CD4-positive, alpha-beta memory T cell (primary cell): ENCODE measurements at places on chromosomes 2 and 18. TPM values are rescaled to one million over a fixed set of nuclear protein-coding genes. Genes with fewer than 3 reads are reported as not detected.

TUBB8B gene
- total RNA-seq = not detected

- no peak overlapping the region for H3K27ac ChIP-seq
- H3K36me3 ChIP-seq = no peaks in the 10 kb centered on the region
Measured at GRCh38 chr2:46200100-46200690, 97.0 kb upstream of the EPAS1 start.

ABCB6 gene
- 11.1 TPM for total RNA-seq

DNA sequence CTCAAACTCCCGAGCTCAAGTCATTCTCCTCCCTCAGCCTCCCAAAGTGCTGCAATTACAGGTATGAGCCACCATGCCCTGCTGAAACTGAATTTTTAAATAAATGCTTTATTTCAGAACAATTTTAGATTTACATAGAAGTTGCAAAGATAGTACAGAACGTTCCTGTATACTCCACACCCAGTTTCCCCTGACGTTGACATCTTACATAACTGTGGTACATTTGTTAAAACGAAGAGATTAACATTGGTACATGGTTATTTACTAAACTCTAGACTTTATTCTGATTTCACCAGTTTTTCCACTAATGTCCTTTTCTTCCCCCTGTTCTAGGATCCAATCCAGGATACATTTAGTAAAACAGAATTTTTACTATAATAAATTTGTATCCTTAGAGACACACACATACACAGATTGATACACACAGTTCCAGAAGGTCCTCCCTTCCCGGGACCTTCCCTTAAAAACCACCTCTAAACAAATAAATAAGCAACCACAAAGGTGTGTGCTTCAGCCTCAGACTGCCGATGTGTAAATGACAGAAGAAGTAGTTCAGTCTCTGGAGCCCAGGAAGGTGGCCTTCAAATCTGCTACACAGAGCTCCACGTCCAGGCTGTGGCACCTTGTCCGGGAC lies 6.9 kb downstream of the NEU2 start:
- no peaks in the 10 kb centered on the region for H3K36me3 ChIP-seq
- H3K27me3 ChIP-seq = no peaks in the 10 kb centered on the region
- no peaks in the 10 kb centered on the region for H3K4me1 ChIP-seq
- H3K4me3 ChIP-seq = no peak overlapping the region
- no peak for DNase-seq
- no peak overlapping the region for H3K27ac ChIP-seq

GRCh38 chr18:11862468-11863137 lies 11.4 kb downstream of the CHMP1B start:
- no peaks in the 10 kb centered on the region for H3K4me1 ChIP-seq
- no peak overlapping the region for H3K4me3 ChIP-seq
- no peaks in the 10 kb centered on the region for H3K36me3 ChIP-seq

DNA sequence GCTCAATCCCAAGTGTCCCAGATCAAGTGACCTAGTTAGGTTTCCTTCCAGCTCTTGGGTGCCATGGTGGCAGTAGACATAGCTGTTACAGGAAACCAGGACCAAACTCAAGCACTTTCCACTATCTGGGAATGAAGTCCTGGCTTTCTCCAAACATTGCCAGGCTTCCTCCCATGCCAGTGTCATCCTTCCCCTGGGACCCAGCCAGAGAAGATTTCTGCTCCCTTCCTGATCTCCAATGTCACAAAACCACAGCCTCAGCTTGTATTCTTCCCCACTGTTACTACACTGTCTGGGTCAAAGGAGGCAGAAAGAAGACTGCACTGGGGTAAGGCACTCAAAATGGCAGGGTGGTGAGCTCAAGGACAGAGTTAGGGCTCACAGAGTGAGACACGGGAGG lies 347.1 kb downstream of the TNS1 start:
- H3K27me3 ChIP-seq = no peaks in the 10 kb centered on the region
- DNase-seq = no peak
- H3K4me3 ChIP-seq = no peak overlapping the region

- no peak overlapping the region for H3K27ac ChIP-seq
- H3K4me1 ChIP-seq = no peaks in the 10 kb centered on the region
- no peaks in the 10 kb centered on the region for H3K36me3 ChIP-seq
- DNase-seq = no peak
Measured at GRCh38 chr18:33914399-33914798, 310.3 kb downstream of the NOL4 start.

SLC25A52 gene
- not detected for total RNA-seq

MC4R gene
- not detected for total RNA-seq

- H3K27me3 ChIP-seq = no peaks in the 10 kb centered on the region
- DNase-seq = no peak
- H3K27ac ChIP-seq = peak overlapping the region; percentile 44
- H3K4me3 ChIP-seq = no peak overlapping the region
- H3K4me1 ChIP-seq = peaks cover 71% of the 10 kb centered on the region
- no peaks in the 10 kb centered on the region for H3K36me3 ChIP-seq
Measured at GRCh38 chr2:68727683-68728375, 6.8 kb upstream of the ARHGAP25 start.

CENPA gene
- total RNA-seq = not detected

DNA sequence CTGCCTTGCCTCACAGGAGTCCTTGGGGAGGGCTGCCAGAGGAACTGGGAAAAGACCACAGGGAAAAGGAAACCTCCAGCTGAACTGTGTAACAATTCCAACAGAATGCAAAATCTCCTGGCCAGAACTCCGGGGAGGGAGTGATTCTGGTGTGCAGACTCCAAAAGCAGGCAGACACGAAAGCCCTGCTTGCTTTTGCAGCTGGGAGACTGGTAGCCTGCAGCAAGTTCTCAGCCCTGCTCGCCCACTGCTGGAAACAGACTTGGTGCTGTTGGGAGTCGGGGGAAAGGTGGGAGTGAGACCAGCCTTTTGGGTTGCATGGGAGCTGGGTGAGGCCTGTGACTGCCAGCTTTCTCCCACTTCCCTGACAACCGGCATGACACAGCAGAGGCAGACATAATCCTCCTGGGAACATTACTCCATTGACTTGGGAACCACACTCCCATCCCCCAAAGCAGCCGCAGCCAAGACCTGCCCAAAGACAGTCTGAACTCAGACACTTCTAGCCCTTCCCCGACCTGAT lies 26.0 kb upstream of the NMI start:
- H3K27ac ChIP-seq = no peak overlapping the region
- H3K4me3 ChIP-seq = no peak overlapping the region
- H3K36me3 ChIP-seq = no peaks in the 10 kb centered on the region
